ENCODE measurements at places on chromosomes 5 and 9.

DNA sequence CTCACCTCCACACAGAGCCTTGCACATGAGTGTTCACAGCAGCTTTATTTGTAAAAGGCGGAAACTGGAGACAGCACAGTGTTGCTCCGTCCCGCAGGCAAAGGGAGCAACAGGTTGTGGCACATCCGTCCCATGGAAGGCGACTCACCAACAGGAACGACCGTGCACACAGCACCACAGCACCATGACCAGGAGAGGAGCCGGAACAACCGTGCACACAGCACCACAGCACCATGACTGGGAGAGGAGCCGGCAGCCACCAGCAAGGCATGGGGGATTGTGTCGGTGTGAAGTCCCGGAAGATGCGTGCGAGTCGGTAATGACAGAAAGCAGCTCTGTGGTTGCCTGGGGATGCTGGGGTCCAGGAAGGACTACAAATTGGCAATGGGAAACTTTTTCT is 158.5 kb downstream of the C9orf50 start:
- DNase-seq, result no peak

DNA sequence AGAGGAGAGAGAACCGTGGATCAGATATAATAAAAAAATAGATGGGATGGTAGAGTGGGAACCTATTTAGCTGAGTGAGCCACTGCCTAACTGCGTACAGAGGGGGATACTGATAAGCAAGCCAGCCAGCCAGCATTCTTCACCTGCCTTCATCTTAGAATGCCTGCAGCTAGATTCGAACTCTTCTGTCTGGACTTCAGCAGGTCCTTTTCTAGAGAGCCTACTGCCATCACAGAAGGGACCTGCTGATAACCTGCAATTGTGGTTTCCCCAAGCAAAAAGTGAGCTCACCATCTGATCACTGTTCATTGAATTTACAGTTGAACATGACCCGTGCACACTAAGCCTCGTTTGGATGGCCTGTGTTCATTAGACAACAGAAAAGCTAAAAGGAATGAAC is 109.4 kb downstream of the CDC42SE2 start:
- no peak for DNase-seq

DNA sequence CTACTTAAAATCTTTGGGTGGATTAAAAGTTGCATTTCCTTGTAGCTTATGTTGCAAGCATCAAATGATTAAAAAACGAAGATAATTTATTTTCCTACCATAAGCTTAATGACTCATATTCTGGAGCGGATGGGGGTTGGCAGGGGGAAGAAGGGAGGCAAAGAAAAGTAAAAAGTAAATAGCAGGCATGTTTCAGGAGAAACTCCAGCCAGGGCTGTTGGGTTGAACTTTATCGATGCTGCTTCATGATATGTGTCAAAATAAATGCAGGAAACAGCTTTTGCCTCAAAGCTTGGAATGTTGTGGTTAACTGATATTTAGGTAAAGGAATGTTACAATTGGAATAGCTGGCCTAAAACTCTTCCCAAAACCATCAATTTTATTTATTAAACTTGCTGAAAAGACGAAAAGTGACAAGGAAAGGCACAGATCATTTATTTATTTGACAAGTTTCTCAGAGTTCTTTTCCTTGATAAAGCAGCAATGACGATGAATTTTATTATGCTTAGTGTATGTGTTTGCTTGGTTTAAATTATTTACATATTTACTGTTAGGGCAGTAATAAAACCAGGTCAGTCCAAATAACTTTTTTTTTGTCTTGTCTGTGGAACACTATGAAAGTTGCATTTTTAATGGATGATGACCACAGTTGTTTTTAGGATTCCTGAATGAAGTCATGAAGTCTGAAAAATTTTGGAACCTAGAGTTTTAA is 177.9 kb downstream of the PCSK1 start:
- DNase-seq, result peak; percentile 30

GRCh38 chr5:162091336-162091735 is 23.8 kb downstream of the GABRG2 start:
- no peak for DNase-seq

- no peak for DNase-seq
Observed at GRCh38 chr5:83197326-83197967, 120.1 kb downstream of the XRCC4 start.

DNA sequence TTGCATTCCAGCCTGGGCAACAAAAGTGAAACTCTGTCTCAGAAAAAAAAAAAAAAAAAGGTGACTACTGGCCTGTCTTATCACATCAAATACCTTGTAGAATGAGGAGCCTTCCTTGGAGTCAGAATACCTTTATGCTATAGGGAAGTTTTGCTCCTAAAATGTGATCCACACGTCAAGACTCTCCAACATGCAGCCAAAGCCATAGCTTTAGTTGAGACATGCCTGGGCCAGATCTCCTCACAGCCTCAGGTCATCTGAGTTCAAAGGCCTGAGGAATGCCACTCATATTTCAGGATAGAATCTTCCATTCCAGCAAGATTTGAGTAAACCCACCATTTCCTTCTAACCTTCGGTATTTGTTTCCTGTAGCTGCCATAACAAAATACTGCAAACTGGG is 13.7 kb upstream of the SOWAHA start:
- DNase-seq, result no peak

DNA sequence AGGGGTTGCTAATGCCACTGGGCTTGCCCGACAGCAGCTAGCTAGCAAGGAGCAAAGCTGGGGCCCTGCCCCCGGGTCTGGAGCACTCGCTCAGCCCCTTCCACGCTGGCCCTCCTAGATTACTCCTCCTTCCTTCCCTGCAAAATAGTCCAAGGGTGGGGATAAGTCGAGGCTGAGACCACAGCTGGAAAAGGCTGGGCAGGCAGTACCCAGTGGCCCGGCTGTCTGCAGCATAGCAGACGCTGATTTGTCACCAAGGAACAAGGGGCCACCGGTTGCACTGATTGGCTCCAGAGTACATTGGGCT is 73.9 kb downstream of the ADAMTS2 start:
- peak; percentile 47 for DNase-seq

GRCh38 chr9:125494653-125494915 is 212.4 kb downstream of the MAPKAP1 start:
- DNase-seq, result no peak

Data from stomach (tissue), 19 donors.